Cortex of kidney (tissue), 1 donor: ENCODE measurements at places on chromosomes 3 and 15.

DNA sequence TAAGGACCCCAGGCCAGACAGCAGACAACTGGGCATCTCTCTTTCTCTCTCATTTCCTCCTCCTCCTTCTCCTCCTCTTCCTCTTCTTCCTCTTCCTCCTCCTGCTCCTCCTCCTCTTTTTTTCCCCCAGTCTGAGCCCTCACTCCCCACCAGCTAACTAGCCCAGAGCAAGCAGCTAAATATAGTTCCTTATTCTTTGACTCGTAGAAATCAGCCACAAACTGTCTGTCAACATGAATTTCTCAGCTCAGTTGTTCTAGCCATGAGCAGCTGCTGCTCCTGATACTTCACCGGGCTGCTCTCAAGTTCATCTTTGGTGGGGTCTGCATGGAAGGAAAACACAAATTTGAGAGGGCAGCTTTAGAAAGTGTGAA, 19.2 kb upstream of the LOXL1 start:
- DNase-seq: no peak

GRCh38 chr3:195352895-195353488, 82.0 kb upstream of the XXYLT1 start:
- no peak for DNase-seq

GRCh38 chr3:12750223-12750622, 8.8 kb downstream of the TMEM40 start:
- no peak for DNase-seq

DNA sequence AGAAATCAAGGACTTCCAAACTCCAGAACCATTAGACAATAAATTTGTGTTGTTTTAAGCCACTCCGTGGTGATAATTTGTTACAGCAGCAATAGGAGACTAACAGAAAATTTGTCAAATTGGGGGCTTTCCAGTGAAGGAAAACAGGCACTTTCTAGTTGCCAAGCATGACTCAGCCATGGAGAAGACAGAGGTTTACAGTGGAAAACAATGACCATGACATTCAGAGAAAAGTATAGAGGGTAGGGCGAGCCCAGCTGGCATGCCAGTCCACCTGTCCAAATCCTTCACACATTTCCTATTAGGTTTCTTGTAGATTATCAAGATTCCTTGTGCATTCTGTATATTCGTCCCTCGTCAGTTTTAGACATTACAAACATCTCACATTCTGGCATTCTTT, 24.9 kb downstream of the SLCO2A1 start:
- DNase-seq: no peak

- no peak for DNase-seq
Measured at GRCh38 chr3:155958676-155959075, 88.2 kb downstream of the GMPS start.

DNA sequence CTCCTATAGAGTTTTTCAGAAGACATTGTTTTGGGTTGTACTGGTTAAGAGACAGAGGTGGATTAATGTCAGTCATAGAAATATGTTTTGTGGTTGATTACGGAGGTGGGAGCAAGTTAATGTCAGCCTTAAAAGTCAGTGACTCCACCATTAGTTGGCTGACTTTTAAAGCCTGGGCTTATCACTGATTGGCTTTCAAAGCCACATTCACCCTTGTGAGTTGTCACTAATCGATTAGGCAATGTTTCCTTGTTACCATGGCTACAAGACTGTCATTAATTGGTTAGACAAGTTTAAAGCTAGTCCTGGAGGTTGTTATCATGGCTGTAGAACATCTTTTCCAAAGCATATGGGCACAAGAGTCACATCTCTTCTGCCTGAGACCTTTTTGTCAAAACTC, 73.0 kb downstream of the NEO1 start:
- DNase-seq: no peak

GRCh38 chr3:46574881-46575576, 8.9 kb upstream of the LRRC2 start:
- DNase-seq: no peak

DNA sequence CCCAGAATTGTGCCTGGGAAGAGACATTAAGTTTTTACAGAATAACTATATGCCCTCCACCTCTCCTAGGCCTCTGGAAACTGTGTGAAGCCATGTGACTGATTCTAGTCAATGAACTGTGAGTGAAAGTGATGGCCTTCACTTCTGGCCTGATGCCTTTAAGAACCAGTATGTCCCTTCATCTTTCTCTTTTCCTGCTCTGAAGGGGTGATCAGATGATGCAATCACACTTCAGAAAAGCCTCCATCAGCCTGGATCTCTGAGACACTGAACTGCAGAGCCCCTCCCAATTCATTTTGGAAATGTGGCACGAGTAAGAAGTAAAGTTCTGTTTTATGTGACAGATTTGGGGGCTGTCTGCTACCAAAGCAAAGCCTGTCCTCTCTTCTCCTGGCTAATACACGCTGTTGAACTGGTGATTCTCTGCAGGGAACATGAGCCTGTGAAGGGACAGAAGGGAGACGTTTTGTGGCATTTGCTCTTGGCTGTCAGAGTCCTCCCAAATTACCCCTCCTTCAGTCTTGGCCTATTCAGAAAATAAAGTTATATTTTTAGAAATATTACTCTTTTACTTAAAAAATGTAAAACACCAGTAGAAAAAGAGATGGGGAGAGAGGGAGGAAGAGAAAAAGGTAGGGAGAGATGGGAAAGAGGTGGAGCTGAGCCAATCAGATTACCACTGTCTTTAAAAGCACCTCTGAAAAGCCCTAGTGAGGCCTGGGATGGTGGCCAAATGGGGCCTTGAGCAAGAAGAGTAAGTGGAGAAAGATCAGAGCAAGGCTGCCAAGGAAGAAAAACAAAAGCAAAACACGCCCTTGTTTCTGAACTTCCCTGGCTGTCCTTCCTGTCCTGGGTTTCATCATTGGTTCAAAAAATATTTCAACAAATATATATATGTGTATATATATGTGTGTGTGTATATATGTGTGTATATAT, 40.9 kb upstream of the RYK start:
- no peak for DNase-seq

GRCh38 chr3:71299160-71299559, 284.4 kb downstream of the FOXP1 start:
- no peak for DNase-seq

DNA sequence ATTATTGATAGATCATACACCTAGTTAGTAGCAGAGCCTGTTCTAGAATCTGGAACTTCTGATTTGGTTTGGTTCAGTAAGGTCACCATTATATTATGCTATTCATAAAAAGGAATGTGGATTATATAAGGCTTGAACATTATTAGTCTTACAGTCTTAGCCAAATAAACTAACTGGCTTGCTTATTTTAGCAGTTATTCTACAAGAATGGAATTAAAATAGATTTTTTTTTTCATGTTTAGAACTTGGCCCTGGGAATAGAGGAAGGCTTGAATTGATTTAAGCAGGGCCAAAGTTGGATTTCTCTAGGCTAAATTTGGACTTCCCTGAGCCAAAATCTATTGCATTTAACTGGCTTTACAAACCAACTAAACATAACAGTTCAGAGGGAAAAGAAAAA, 24.4 kb downstream of the DTWD1 start:
- DNase-seq: no peak

DNA sequence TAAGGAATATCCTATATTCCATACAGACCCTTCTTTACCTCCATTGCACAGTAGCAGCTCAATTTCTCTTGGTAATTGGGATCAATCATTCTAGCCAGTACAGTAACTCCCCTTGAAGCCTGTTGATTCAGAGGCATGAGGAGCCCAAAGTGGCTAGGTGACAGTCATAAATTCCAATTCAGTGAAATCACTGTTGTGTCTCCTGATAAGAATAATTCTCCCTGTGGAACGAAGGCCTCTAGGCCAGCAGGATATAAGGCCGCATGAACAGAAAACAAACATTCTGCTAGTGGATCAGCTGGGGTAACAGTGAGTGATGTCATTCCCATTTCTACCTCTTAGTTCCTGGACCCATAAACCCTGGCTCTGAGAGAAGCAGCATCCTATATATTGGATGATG, 696.3 kb downstream of the NR2F2 start:
- DNase-seq: no peak

GRCh38 chr3:133191818-133192217, 153.6 kb downstream of the TMEM108 start:
- DNase-seq: no peak

DNA sequence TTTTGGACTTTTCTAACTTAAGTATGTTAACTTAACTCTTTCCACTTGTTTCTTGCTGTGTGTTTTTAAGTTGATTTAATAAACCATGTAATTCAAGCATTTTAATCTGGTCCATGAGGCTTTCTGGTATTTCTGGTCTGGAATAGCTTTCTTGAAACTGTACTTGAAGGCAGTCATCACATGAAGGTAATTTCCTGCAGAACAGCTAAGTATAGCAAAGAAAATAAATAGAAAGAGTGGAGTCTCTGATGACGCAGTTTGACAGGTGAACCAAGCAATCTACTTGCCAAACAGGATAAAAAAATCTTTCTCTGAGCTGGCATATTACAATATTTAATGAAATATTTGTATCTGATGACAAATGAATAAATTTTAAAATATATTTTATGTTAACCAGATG, 74.9 kb downstream of the BTLA start:
- DNase-seq: no peak

DNA sequence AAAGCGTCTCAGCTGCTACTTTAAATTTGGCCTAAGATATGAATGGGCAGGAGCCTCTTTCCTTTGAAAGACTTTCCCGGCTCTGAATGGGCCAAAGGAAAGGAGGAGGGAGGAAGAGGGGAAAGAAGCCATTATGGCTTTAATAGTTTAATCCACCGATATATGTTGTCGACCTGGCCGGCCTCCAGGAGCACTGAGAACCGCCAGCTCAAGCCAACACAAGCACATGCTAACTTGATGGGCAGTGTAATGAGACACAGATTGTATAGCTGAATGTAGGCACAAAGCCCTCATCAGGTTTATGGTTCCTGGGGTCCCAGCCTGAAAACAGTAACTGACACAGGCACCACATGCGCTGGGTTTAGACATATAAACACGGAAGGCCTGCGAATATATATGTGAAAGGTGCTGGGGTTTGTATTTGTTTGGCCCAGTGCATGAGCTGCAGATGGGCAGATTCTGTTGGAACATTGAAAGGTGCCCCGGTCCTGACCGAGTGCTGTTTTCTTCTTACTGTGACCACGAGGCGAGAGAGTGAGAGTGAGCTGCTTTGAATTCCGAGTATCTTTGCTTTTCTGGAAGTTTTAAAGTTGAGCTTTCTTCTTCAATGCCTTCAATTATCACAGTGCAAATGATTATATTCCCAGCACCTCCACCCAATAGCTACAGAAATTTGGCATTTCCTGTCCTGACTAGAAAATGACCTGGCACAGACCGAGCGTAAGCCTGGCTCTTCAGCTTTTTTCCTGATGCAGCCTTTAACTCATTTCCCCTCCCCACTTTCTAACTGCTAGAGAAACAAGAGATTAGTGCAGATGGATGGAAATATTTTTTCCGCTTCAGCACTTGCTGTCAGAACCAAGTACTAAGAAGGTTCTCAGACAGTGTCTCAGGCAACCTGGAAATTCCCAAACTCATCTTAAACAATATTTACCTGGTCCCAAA, 267.3 kb downstream of the RORA start:
- no peak for DNase-seq

- no peak for DNase-seq
Measured at GRCh38 chr3:174153871-174154270, 705.3 kb upstream of the NAALADL2 start.

- DNase-seq: no peak
Measured at GRCh38 chr3:132343018-132343612, 25.9 kb downstream of the ACP3 start.

DNA sequence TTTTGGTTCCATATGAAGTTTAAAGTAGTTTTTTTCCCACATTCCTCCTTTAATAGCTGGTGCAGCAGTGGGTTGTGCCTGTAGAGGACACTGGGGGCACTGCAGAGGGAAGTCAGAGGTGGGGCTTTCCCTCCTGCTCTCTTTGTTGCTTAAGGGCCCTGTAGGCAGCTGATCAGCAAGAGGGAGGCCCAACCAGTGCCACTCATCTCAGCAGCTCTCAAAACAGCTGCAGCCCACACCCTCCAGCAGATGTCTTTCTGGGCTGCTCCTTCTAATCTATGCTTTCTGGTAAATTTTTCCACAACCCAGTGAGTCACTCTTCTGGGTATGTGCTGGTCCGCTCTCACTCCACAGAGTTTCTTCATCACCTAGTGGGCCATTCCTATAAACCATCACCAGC, 263.8 kb downstream of the FEZF2 start:
- no peak for DNase-seq

GRCh38 chr3:13040361-13041074, 32.7 kb downstream of the IQSEC1 start:
- no peak for DNase-seq

DNA sequence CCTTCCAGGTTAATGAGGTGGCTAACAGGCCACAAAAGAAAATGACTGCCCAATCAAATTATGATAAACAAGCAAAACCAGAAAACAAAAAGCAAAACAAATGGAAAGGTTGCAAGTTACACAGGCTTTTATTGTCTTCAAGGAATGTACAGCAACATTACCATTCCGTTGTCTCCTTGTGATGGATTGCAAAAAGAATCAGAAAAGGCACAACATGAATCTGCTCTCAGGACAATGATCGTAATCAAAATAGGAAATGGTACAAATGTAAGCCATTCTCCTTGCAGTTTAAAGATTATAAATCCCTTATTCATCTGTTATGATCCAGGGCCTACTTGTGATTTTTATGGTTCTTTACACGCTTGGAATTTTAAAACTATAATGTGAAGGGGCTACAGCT, 125.8 kb downstream of the ECT2 start:
- DNase-seq: no peak

GRCh38 chr15:70539409-70539808, 223.9 kb downstream of the UACA start:
- no peak for DNase-seq

DNA sequence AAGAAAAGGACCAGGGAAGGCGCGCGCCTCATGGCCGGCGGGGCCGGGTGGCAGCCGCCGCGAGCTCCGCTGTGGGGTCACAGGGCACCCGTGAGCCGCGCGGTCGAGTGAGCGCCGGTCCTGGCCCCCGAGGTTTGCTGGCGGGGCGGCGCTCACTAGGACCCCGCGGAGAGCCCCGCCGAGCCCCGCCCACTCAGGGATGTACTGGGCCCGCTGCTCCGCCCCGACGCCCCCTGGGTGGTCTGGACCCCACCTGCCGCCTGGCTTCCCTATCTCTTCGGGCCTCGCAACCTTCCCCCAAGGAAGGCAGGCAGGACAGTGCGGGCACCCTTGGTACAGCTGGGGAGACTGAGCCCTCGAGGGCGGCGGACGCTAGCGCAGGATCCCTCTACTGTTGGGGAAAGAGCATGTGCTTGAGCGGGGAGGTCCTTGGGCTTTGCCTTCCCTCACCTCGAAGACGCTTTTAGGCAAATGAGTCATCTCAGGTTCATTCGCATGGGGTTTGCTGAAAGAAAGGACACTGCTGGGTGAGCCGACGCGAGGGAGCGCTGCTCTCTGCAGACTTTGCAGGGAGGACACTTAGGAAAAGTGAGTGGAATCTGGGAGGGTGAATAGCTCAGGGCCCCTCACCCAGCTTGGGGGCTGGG, at the start of gene CHRNB4:
CHRNB4 (minus strand) TSS at position 109 of the 647 bp plus-strand sequence; CDS start at position 32, 77 bp downstream.
- no peak for DNase-seq

DNA sequence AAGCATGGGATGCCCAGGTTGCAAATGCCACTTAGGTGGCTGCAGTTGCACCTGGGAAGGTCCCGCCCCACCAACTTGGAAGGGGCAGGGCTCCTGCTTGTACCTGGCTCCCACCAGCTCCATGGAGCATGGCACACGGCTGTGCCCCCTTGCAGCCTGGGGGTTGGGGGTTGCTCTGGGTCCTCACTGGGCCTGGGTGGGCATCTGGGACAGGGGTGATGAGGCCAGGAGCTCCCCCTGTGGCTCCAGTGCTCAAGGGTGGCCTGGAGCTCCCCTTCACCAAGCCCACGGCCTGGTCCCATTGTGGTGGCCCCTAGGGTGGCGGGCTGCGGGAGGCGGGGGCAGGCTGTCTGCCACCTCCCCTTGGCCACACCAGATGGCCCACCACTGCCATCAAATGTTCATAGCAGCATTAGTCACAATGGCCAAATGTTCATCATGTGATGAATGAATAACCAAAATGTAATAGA, 36.7 kb downstream of the GHSR start:
- no peak for DNase-seq
